ENCODE measurements at places on chromosomes 16 and 17.

DNA sequence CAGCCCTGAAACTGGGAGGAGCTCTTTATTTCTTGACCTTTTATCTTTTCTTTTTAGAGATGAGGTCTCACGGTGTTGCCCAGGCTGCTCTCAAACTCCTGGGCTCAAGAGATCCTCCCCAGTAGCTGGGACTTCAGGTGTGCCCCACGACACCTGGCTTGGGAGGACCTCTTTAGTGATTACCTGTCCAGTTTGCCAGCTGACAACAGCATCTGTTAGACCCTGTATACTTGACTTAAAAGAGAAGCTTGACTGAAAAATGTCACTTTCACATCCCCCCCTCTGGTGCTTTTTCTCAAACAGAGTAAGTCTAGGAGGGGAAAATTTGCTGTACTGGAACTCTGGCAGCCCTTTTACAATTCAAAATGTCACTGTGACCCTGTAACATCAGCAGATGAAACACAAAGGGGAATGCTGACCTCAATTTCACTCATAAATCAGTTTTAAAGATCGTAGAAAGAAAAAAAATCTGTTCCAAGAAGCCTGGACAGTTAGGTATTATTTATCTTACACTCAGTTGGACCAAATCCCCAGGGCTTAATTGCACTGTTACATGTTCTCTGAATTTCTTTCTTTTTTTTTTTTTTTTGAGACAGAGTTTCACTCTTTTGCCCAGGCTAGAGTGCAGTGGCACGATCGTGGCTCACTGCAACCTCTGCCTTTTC, 1.8 kb upstream of the ERN1 start:
- DNase-seq: no peak

GRCh38 chr17:18122990-18123753, 14.6 kb downstream of the MYO15A start:
- no peak for DNase-seq

GRCh38 chr17:50507871-50508572, at the start of gene MYCBPAP:
Gene MYCBPAP, plus strand, starts transcription at chr17:50508439. Its CDS starts 236 bp downstream, at chr17:50508675.
- DNase-seq: peak; percentile 77

- DNase-seq: no peak
These were observed 8.5 kb upstream of the SUPT4H1 start for GRCh38 chr17:58360296-58361063.

DNA sequence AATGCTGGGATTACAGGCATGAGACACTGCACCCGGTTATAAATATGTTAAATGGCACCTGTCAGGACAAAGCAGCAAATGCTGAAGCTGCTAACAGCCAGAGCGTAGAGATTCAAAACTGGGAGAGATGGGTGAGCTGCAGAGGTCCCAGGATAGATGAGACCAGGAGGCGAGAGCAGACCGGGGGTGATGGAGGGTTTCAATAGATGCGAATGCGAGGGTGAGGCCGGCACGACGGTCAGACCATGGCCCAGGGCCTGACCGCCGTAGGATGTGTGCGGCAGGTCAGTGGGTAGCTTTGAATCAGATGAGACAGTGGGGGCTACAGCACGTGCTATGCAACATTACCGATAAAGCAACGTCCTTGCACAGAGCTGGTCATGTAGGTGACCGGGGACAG, 14.3 kb downstream of the CCDC40 start:
- DNase-seq: no peak

DNA sequence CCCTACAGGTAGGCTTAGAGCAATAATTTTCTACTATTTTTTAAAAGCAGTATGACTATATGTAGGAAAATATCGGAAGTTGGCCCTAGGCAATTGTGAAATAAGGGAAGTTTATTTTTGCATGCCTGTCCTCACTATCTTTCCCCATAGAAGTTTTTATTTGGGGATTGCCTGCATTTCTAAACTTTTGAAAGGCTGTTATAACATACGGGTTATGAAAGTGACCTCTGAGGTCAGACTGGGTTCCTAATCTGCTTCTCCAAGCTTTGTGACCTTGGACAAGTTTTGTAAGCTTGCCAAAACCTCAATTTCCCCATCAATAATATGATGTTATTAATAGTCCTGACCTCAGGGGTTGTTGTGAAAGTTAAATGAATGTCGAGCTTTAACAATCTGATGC, 67.1 kb downstream of the ARHGAP44 start:
- DNase-seq: no peak

GRCh38 chr17:8287651-8288335, 677 bp upstream of the RANGRF start:
- no peak for DNase-seq

DNA sequence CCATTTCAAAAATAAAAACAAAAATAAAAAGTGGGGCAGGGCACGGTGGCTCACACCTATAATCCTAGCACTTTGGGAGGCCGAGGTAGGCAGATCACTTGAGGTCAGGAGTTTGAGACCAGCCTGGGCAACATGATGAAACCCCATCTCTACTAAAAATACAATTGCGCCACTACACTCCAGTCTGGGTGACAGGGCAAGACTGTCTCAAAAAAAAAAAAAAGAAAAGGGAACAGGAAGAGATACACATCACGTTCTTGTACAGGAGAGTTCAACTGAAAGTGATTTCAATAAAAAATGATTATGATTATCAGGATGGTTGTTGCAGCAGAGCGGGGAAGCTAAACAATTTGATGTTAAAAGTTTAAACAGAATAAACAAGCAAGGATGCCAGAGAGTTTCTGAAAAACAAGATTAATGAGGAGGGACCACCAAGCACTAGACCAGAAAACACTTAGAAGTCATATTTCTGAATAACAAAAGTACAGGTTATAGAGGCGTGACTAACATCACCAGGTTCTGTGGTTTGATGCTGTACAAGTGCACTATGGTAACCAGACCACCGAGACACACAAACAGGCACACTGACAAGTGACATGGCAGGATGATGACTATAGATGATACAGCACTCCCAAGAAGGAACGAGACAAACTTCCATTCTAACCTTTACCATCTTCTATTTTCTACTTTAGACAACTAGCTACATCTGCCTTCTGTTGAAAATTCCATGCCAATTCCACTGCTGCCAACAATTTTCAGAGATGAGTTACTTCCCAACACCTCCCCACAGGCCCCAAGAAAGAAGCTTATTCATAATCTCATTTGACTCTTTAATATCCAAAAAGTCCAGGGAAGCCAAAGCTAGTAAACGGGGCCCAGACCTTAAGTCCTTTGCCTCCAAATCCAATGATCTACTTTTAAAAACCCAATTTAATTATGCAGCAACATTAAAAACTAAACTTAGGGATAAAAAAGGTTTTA, 11.8 kb downstream of the DNAJA2 start:
- no peak for DNase-seq

GRCh38 chr17:1482680-1483079, 9.8 kb downstream of the MYO1C start:
- DNase-seq: no peak

DNA sequence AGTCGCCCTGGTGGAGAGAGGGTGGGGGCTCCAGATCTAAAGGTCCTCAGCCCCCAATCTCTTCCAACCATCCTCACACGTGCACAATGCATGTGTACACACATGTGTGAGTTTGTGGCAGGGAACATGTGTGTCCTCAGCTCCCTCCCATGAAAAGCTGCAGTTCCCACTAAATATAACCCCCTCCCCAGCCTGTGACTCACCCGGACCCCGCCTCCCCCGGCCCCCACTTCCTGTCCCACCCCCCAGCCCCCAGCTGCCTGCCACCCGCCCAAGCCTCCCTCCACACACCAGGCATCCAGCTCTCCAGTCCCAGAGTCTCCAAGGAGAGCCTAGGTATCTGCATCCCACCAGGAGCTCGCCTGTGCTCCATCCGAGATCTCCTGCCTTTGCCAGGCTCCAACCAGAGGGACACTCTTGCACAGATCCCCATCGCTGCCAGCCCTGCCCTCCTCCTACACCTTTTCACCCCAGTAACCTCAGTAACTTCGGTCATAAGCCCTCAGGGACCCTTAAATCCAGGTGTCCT, 3.9 kb downstream of the DLG4 start:
- DNase-seq: no peak

- no peak for DNase-seq
These were observed 32.2 kb downstream of the RCVRN start for GRCh38 chr17:9872852-9873251.

- no peak for DNase-seq
These were observed 16.7 kb downstream of the ANKRD40 start for GRCh38 chr17:50690887-50691549.

DNA sequence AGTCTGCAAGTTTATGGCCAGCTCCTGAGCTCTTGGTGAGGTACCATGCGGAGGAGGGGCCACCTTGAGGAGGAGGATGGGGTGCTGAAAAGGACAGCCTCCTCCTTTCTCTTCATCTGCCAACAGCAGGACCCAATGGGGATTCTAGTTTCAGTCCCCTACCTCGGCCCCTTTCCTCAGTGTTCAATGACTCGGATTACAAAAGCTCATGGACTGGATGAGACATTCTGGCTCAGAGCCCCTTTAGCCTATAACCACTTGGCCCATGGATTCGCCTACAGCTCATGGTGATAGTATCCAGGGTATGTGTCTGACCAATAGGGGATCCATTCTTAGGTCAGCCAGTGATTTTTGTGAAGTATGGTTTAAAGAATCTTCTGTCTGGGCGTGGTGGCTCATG, 8.5 kb upstream of the PIK3R6 start:
- no peak for DNase-seq

- DNase-seq: no peak
These were observed 416.0 kb downstream of the MAF start for GRCh38 chr16:79184464-79185030.

- no peak for DNase-seq
These were observed 3.3 kb upstream of the ZG16B start for GRCh38 chr16:2826591-2827373.

GRCh38 chr16:86374603-86375130, 135.7 kb upstream of the FOXF1 start:
- no peak for DNase-seq

GRCh38 chr16:67658849-67659674, 998 bp downstream of the ACD start:
- no peak for DNase-seq

GRCh38 chr17:74351552-74352210, 10.0 kb downstream of the BTBD17 start:
- no peak for DNase-seq

DNA sequence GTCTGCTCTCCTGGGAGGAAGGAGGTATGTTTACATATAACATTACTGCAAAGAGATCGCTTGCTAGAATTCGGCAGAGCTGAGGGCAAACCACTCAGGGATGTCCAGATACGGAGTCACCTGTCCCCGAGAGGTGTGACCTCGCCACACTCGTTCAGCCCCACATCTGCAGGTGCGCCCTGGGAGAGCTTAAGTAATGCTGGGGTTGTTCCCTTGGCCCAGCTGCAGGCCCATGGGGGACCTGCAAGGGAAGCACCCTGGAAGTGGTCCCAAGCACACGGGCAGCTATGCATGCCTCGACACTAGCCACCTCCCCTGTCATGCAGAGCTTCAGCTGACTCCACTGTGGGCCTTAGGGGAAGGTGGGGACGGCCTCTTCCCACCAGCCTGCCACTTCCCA, 22.2 kb downstream of the USP22 start:
- no peak for DNase-seq

DNA sequence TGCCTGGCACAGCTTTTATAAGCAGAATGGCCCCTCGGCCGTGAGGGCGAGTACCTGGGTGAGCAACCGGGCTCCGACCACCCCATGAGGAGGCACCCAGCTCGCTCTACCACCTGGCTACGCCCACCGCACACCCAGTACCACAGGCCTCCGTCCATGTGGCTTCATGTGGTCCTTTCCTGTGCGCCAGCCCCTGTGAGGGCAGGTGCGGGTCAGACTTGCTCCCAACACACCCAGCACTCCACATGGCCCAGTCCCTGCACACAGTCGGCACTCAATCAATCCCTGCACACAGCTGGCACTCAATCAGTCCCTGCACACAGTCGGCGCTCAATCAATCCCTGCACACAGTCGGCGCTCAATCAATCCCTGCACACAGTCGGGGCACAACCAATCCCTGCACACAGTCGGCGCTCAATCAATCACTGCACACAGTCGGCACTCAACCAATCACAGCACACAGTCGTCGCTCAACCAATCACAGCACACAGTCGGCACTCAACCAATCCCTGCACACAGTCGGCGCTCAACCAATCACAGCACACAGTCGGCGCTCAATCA, 4.0 kb downstream of the C1QTNF8 start:
- no peak for DNase-seq

- DNase-seq: no peak
These were observed 481 bp downstream of the PDK2 start for GRCh38 chr17:50095626-50096037.

- no peak for DNase-seq
These were observed 122.8 kb downstream of the ANKRD11 start for GRCh38 chr16:89367538-89367915.

- DNase-seq: no peak
These were observed 226.5 kb upstream of the GSE1 start for GRCh38 chr16:85386467-85387170.

GRCh38 chr16:28192806-28193529, 18.8 kb downstream of the XPO6 start:
- DNase-seq: peak; percentile 68

GRCh38 chr16:52586159-52586558, 39.2 kb upstream of the TOX3 start:
- no peak for DNase-seq

DNA sequence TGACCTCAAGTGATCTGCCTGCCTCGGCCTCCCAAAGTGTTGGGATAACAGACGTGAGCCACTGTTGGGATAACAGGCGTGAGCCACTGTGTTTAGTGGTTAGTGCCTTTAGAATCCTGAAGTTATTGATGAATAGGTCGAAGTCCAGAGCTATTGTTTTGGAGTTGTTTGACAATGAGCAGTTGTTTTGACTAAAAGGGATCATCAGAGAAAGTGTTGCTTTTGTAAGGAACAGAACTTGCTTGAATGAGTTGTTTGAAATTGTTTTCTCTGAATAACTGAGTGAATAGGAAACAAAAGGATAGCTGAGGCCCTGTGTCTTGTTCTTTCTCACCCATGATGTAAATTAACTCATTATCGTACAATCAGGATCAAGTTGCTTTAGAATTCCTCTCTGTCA, 46.6 kb downstream of the PRPSAP2 start:
- DNase-seq: no peak

GRCh38 chr17:32910769-32911168, 17.2 kb upstream of the TMEM98 start:
- no peak for DNase-seq

- DNase-seq: no peak
These were observed 18.3 kb upstream of the CLEC18A start for GRCh38 chr16:69932691-69933392.

DNA sequence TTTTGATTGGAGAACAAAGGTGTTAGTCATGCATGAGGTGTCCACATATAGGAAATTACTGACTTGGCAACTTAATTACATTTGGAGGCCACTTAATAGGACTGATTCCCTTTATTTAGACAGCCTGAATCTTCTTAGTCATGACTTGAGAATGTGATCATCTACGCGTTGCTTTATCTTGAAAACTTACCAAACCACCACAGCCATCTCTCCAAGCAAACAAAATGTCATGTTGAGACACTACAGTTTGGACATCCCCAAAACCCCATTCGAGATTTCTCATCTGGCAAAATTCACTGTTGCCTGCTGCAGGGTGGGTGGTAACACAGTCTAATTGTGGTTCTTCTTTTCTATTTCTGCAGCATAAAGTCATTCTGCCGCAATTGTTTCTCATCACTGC, 176.5 kb upstream of the CDH5 start:
- DNase-seq: no peak

GRCh38 chr17:76968707-76969597, 100.7 kb downstream of the MGAT5B start:
- peak; percentile 42 for DNase-seq

GRCh38 chr17:50946223-50946890, 80.2 kb upstream of the TOB1 start:
- DNase-seq: no peak

All from stimulated activated CD4-positive, alpha-beta T cell treated with anti-CD3 and anti-CD28 coated beads, Interleukin-4, amount 100 ng/mL, for 1 hour (primary cell).